NCI-H1436 (cell line): ENCODE measurements at places on chromosomes 5 and 9.

- DNase-seq: peak; percentile 10
These were observed 141.5 kb downstream of the RMI1 start for GRCh38 chr9:84121991-84122523.

DNA sequence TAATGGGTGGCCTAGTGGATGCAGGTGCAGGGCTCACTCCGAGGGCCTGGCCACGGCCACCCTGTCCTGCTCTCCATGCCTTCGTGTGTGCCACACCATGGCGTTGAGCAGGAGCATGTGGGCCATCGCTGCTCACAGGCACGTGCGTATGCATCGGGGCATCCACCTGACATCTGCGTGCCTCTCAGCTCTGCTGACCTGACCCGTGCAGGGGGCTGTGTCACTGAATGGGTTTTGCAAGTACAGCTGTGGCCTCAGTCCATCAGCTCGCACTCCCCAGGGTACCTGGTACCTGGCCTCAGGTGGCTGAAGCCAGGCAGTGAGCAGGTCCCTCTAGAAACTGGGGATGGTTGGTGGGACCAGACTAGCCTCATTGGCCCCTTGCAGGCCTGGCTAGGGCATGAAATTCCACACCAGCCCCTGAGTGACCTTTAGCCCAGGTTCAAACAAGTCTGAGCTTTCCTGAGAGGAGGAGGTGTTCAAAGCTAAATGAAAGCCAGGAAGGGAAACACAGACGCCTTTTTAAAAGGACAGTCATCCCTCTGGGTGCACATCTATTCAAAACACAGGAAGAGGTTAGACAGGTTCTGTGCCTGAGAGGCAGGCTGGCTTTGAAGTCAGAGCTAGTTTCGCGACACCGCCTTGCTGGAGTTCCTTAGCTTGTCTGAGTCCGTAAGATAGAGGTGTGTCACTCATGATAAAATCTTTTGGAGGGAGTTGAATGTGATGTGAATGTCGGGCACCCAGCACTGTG, 74.0 kb downstream of the MACROH2A1 start:
- no peak for DNase-seq

DNA sequence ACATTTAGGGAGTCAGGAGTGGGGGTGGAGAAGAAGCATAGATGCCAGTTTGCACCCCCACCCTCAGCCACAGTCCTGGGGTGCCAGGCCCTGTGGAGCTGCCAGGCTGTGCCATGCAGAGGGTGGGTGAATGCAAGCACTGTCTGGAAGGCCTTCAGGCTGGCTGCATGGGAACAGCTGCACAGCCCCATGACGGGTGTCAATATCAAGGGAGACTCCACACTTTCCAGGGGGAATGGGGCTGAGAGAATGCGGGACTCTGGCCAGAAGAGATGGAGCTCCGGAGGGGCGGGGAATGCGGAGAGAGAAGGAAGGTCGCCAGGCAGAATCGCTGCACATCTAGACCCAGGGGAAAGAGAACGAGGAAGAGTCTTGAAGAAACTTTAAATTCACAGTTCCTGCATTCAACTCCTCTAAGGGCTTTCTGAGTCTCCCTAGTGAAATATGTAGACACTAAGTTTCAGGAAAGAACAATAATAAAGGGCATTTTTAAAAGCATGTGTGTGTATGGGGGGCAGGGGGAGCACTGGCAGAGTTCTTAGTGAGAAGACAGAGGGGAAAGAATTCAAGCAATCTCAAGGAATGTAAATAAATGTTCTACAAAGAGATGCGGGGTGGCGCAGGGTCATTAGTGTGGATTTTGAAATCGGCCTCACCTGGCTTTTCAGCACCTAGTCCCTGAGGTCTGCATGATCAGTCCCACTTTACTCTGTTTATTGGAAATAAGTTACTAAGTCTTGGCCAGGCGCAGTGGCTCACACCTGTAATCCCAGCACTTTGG, 59.1 kb downstream of the BOD1 start:
- no peak for DNase-seq

GRCh38 chr5:923281-923873, 30.7 kb downstream of the TRIP13 start:
- DNase-seq: peak; percentile 62

GRCh38 chr5:137370096-137371071, 128.7 kb downstream of the SPOCK1 start:
- no peak for DNase-seq

DNA sequence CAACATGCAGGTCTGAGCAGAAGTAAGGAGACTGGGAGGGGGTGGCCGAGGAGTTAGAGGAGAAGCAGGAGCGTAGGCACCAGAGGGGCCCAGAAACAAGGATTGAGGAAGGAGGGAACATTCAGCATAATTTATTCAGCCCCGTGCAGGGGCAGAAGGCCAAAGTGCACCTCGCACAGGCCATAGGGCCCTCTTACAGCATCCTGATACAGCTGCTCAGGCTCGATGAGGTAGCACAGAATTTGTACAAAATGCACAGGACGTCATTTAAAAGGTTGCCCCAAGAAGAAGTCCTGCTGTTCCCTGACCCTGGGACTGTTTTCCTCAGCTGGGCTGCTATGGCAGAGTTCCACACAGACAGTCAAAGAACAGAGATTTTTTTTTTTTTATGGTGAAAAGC, 2.1 kb upstream of the GRM6 start:
- DNase-seq: no peak

DNA sequence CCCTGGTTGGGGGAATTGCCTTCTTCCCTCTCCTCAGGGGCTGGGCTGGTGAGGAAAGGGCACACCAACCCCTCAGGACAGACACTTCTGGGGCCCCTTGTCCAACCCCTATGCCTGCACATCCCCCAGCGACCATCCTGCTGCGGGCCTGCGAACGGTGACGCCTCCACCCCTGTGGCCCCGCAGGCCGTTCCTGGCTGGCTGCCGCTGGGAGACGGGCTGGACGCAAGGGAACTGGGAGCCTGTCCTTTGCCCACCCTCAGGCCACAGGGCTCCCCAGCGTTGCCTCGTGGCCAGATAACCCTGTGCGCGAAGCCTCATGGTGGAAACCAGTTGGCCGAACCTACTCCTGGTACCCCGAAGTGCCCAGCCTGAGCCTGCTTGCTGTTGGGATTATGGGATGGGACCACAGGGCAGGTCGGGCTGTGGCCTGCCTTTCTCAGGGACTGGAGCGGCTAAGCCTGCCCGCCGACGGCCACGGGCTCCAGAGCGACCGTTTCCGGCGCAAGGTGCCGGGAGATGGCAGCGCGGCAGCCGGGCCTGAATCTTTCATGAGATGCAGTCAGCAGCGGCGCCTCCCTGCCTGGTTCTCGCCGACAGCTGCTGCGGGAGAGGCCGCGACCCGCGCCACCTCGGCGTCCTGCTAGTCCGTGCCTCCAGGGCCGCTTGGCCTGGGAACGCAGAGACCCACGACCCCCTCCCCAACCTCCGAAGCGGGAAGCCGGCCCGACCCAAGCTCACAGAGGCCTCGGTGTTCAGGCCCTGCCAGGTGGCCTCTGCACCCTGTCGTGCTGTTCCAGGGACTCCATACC, 6.5 kb upstream of the PITX1 start:
- no peak for DNase-seq

- DNase-seq: no peak
These were observed 81.0 kb downstream of the MACROH2A1 start for GRCh38 chr5:135318037-135318436.

DNA sequence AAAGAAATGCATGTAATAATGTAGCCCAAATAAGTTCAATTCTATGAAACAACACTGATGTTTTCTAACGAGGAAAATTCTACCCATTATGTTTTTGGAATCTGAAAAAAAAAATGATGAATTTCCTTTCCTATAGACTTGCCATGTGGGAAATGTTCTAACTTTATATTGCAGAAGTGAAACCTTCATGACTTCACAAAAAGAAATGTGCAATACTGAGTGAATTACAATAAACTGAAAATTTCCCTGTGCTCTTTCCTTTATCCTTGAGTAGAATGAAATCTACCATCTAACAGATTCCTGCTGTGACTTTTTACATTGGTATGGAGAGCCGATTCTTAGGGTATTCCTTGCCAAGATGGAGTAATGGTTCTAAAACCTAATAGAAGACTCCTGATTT, 1622.5 kb downstream of the MAT2B start:
- no peak for DNase-seq

GRCh38 chr9:1994180-1994579, 21.0 kb upstream of the SMARCA2 start:
- DNase-seq: no peak

DNA sequence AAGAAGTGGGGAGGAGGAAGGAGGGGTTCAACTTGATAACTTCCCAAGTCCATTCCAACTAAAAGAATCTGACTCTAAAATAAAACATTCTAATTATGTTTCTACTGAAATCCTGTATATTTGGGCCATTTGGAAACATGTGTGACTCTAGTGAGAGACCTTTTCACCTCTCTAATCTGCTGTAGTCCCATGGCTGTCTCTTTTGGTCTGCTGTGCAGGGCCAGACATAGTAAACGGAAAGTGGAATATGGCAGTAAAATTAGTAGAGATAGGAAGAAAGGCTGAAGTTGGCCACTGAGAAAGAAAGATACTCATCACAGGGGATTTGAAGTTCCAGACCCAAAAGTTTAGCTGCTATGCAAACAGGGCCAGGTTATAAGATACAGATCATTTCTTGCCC, 15.9 kb downstream of the RFX3 start:
- DNase-seq: no peak

DNA sequence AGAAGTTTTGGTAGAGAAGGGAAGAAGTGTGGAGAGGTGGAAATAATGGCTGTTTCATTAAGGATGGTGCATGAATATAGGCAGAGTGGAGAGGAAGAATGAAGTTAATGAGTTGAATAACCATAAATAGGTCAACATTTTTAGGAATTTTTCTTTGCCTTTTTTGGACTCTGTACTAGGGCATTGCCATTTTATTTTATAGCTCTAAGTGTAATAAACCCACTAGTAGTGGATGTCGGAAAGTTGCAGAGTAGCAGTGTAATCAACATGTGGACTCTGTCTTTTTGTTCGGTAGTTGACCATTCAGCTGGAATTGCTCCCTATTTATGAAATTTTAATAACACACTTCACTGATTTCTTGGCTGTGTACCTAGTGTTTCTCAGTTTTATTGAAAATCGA, 199.1 kb downstream of the WDR70 start:
- DNase-seq: no peak

- no peak for DNase-seq
These were observed 112.2 kb downstream of the TEX10 start for GRCh38 chr9:100240512-100240911.

DNA sequence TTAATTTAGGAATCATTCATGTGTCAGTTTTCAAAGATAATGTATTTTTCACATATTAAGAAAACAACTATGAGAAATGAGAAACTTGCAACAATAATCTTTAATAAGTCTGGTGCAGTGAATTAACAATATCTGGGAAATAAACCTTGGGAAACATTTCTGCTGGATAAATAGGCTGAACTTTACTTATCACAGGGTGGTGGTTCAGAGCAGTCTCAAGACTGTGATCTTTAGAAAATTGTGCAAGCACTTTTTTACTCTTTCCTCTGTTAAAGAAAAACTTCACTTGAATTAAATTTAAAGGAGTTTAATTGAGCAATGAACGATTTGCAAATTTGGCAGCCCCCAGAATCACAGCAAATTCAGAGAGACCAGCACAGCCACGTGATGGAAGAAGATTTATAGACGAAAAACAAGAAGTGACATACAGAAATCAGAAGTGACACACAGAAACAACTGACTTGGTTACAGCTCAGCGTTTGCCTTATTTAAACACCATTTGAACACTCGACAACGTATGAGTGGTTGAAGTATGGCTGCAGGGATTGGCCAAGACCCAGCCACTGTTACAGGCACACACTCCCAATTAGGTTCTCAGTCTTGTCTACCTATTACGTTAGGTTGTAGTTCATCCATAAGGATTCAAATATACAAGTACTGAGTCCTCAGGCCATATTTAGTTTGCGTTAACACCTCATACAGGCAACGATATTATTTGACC, 631.9 kb downstream of the SLCO4C1 start:
- no peak for DNase-seq

GRCh38 chr5:171155621-171156020, 153.4 kb upstream of the TLX3 start:
- DNase-seq: no peak

GRCh38 chr9:69325409-69326212, 596 bp downstream of the ENTREP1 start:
- no peak for DNase-seq

GRCh38 chr5:126777257-126777974, 480 bp downstream of the LMNB1 start:
- peak; percentile 29 for DNase-seq

- no peak for DNase-seq
These were observed 131.6 kb downstream of the GOLPH3 start for GRCh38 chr5:32042551-32042961.

GRCh38 chr9:131473198-131473885, 29.4 kb upstream of the POMT1 start:
- no peak for DNase-seq

DNA sequence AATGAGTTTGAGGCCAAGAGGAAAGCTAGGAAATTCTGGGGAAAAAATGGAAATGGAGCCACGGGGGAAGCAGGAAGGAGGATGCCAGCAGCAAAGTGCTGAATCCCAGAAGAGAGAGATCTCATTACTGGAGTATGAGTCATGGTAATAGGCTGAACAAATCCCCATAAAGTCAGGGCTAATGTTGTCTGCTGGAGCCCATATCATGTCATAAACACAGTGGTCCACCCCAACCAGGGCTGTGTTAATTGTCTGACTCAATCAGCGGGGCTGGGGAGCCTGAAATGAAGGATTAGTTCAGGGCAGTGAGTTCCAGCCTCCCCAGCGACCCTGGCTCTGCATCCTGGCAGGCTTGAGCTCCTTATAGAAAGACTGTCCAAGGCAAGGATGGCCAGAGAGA, 68.8 kb downstream of the TLR4 start:
- no peak for DNase-seq

DNA sequence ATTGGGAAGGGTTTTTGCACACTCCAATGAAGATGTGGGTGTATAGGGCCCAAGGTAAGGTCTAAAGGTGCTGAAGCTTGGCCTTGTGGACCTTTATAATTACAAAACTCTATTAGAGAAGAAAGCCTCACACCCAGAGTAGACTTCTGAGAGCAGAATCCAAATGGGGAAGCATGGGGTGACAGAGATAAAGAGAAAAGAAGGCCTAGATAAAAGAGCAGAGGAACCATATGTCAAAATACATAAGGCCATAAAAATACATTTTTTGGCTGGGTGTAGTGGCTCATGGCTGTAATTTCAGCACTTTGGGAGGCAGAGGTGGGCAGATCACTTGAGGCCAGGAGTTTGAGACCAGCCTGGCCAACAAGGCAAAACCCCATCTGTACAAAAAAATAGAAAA, 27.4 kb upstream of the TCERG1 start:
- no peak for DNase-seq

DNA sequence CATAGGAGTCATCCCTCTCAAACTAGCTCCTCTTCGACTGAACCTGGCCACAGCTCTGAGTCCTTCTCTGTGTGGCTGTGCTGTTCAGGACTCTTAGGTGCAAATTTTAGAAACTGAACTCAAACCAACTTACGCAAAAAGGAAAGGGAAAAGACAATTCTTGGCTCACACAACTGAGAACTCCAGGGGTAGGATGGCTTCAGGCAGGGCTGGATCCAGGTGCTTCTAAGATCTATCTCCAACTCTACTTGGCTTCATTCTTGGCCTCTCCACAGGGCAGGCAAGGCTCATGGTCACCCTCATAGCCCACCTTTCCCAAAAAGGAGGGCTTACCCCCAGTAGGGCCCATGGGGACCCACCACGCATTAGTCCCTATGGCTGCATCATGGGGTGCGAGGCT, 8.1 kb downstream of the ASS1 start:
- DNase-seq: no peak
